Transverse colon (tissue), 4 donors: ENCODE measurements at places on chromosomes 5 and 9. TPM values are rescaled to one million over a fixed set of nuclear protein-coding genes. Genes with fewer than 3 reads are reported as not detected.
A peak's percentile ranks its signal among the peaks of the same experiment; 100 is the strongest.

DNA sequence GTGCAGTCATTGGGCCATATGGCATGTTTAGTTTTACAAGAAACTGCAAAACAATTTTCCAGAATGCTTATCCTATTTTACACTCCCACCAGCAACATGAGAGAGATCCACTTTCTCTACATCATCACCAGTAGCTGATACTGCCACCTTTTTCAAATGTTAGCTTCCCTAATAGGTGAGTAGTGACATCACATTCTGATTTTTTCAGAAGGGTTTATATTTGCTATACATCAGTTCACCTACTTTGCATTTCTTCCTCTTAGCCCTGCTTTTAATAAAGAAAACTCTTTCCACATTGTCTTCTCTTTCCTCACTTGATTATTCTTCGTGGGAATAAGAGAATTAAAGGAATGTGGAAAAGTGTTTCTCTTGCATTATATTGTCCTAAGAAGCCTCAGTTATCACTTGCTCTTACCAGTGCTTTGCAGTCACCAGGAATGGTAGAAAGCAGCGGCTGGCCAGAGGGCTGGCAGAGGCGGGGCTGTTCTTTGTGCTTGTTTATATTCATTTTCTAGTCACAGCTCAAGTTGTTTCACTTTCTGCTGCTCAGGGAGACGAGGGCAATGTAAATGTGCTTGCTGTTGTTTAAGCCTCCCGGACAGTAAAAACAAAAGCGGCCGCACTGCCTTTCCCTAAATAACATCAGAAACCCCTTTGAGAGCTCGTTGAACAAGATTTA lies 164.8 kb downstream of the HSD17B3 start:
- peak; percentile 80 for DNase-seq

GRCh38 chr9:106487266-106487665 lies 375.7 kb upstream of the ZNF462 start:
- no peak for DNase-seq

The PLCXD3 gene
- total RNA-seq, result 0.68 TPM

The PALM2AKAP2 gene
- 0.64 TPM for total RNA-seq

GRCh38 chr5:39631958-39632357 lies 207.2 kb upstream of the DAB2 start:
- DNase-seq, result no peak

The AGXT2 gene
- not detected for total RNA-seq

- DNase-seq, result no peak
Observed at GRCh38 chr5:157273131-157273556, 7.2 kb downstream of the CYFIP2 start.

- no peak for DNase-seq
Observed at GRCh38 chr9:112103405-112103804, 71.7 kb downstream of the SUSD1 start.

- no peak for DNase-seq
Observed at GRCh38 chr5:192691-192969, 1.3 kb downstream of the LRRC14B start.

DNA sequence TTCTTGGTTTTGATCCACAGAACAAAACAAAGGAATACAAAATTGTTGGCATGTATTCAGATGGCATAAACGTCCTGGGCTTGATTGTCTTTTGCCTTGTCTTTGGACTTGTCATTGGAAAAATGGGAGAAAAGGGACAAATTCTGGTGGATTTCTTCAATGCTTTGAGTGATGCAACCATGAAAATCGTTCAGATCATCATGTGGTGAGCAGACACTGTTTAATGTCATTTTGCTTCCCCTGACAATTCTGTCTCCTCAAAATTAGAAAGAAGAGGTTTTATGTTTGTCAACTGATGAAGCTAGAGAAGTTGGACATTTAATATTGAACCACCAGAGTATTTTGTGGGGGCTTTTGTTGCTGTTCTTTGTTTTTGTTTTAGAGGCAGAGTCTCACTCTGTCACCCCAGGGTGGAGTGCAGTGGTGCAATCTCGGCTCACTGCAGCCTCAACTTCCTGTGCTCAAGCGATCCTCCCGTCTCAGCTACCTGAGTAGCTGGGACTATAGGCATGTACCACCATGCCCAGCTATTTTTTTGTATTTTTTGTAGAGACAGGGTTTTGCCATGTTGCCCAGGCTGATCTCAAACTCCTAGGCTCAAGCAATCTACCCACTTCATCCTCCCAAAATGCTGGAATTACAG lies 82.0 kb downstream of the SLC1A1 start:
- DNase-seq, result no peak

The FOXD4L3 gene
- total RNA-seq, result not detected

DNA sequence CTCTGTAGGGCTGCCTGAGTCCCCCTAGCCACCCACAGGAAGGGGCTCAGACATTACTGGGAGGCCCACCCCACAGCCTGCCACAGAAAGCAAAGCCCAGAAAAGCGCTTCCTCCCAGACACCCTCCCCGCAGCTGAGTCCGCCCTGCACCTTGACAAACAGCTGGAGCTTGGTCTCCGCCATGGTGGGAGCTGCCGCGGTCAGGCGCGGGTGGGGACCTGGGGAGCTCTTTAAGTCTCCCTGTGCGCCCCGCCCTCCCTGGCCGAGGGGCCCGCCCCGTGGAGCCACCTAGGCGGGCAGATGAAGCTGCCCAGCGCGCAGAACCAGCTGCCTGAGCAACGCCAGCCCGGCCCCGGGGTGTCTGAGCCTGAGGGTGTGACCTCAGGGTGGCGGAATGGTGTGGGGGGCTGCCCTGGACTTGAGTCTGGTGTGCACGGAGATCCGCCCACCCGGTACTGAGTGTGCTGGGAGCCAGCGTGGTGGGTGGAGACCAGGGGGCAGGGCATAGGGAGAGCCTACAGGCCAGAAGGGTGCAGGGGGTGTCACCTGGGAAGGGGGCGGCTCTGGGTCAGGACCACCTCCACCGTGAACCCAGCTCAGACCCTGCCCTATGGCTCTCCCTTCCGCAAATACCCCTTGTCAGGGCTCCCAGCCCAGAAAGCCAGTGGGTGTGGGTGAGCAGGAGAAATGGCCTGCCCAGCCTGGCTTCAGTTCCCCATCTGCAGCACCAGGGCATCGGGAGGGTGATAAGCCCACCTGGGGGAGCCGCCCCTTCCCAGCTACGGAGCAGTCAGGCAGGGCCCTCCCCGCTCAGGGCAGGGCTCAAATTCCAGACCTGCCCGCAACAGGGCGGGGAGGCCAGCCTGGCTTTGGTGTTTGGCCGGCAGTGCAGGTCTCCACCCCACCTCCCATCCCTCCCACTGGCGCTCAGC lies at the start of gene CLIC3:
CLIC3 (minus strand) TSS at position 208 of the 932 bp plus-strand sequence; CDS start at position 183, 25 bp downstream.
- peak; percentile 75 for DNase-seq

The HSD17B4 gene
- 105 TPM for total RNA-seq

The F2RL2 gene
- total RNA-seq, result not detected

DNA sequence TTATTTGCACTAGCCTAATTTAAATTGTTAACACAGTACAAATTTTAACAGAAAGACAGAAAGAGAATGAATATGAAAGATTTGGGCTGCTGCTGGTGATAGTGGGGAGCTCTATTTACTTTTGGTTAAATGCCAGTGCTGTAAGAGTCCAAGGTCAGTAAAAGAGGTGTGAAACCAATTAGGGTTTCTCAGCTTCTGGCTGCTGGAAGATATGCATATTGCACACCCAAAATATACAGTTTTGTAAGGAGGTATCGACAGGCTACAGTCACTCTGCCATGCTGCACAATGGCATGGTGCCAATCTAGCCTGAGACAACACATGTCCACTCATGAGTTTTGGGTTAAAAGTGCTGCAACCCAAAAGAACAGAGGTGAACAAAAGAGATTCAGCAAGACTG lies 79.3 kb downstream of the PPP2R2B start:
- no peak for DNase-seq

GRCh38 chr9:14320271-14321181 lies 6.6 kb upstream of the NFIB start:
- peak; percentile 22 for DNase-seq

- DNase-seq, result no peak
Observed at GRCh38 chr5:111223101-111223786, 940 bp upstream of the CAMK4 start.

GRCh38 chr5:113427871-113428574 lies 6.8 kb downstream of the TSSK1B start:
- DNase-seq, result no peak

The CDH9 gene
- total RNA-seq, result not detected

DNA sequence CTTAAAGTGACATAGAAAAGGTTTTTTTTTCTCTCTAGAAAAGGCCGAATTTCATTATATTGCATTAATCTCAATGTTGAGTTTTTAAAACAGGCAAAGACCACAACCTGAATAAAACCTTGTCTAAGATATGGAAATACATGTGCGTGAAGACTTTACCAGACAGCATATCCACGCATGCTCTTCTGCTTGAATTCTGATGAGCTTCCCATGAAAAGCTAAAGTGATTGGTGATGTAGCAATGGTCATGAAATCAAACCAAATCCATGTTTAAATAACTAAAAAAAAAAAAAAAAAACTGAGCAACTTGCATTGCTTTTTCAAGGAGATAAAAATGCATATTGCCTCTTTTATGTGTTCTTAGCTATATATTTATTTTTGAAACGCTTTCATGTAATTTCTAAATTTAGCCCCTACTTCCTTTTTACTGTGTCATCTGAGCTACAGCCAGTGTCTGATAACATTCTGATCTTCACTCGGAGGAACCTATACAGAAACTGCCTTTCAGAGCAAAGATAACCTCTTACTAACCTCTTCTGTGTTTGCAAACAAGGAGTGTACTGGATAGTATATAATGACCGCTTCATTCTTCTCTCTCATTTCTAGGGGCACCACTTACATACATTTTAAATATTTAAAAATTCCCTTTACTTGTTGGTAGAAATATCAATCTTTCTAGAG lies 179.1 kb upstream of the GNA14 start:
- DNase-seq, result no peak

The KCNN2 gene
- 0.16 TPM for total RNA-seq

DNA sequence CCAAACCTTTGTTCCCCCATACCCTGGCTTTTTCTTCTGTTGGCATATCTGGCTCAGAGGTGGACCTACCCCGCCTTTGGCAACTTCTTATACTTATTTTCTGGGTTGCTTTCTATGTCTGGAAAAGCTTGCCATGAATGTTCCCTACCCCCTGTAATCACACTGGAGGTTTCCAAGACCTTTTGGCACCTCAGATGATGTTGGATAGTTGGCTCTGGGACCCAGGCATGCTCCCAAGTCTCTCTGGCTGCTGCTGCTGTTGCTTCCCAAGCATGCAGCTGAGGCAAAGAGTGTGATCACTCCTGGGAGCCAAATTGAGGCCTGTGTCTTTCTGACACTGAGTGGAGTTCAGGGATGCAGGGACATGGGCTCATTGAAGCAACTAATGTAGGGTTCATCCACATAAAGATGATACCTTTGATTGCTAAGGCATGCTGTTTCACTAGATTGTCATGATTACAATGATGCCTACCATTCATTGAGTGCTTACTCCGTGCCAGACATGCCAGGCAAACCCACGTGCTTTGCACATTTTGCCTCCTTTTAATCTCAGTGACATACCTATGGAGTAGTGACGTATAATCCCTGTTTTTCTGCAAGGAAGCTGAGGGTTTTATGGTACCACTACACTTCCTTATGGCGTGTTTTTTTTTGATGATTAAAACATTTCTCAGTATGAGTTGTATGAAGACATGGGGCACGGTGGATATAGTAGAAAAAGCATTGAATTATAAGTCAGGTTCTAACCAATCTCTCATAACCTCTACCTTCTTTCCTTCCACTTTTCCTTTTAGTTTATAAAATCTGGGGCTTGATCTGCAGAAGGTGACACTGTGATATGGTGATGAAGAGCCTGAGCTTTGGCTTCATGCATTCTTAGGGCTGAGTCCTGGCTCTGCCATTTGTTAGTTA lies 73.1 kb downstream of the ARHGAP26 start:
- no peak for DNase-seq

The CCNJL gene
- 26.8 TPM for total RNA-seq

DNA sequence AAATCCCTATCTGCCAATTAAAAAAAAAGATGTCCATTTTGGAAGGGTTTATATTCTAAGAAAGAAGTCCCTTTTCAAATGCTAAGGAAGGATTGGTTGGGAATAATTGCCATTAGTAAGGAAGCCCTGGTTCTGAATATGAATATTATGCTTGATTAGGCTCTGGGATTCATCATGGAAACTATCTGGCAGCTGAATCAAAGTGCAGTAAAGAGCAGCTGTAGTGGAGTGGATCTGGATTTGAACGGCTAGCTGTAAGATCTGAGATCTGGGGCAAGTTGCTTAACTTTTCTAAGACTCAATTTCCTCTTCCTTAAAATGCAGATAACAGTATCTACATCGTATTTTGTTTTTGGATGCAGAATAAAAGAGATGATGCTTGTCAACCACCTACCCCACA lies 10.5 kb downstream of the IL12B start:
- DNase-seq, result no peak

DNA sequence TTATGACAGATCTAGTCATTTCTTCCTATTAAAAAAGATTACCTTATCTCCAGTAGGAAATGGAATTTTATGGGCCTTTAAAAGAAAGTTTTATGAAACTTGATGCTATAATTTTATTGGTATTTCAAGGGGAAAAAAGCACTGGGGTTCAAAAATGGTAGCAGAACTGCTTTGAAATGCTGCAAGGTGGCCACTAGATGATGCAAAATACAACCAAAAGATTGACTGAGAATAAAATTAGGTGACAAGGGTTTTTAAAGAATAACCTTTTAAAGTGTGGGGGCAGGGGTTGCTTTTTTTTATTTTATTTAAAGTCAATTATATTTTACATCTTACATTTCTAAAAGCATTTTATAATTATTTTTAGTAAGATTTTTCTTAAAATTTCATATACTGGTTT lies 61.7 kb downstream of the KLF9 start:
- DNase-seq, result no peak

DNA sequence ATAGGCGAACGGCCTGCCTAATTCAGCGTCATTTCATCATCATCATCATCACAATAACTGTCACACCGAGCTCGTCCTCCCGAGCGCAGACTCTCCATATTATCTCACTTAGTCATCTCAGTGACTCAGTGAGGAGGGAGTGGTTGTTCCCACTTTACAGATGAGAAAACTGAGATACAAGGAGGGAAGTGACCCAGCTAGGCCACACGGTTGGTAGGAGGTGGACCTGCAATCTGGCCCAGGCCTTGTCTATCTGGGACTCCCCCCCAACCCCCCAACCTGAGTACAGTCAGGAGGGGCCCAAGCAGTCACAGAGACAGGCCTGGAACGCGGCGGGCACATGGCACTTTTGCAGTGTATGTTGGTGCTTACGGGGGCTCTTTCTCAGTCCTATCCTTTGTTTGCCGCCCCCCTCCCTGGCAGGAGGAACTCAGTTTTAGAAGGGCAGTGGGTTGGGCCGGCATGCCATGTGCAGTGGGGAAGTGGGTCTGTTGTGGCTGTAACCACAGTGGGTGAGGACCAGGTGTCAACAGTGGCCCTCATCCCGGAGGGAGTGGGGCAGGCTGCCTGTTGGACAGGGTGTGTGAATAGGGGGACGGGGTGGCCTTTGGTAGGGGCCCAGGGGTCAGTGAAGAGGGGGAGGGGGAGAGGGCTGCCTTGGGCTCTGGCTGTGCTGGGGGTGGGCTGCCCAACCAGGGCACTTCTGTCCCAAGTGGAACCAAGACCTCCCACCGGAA lies 1.7 kb upstream of the RXRA start:
- DNase-seq, result peak; percentile 19

The DMRT3 gene
- total RNA-seq, result not detected

The GABBR2 gene
- total RNA-seq, result not detected

DNA sequence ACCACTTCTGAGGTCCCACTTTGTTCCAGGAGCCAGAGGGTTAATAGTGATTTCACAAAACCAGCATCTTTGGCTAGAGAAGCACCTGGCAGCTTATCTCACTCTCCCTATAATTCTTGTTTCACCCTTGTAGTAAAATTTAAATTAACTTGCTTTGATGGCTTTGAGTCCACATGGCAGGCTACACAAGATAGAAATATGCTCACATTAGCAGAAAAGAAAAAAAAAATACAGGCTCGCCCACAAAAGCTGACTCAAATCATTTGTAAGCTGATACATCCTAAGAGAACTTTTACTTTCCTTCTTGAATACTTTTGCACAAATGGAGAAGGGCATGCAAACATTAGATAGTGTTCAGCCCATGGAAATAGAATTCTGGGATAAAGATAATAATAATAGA lies 36.2 kb downstream of the TNFSF15 start:
- no peak for DNase-seq
